ENCODE measurements at places on chromosomes 6 and 20. TPM values are rescaled to one million over a fixed set of nuclear protein-coding genes. Genes with fewer than 3 reads are reported as not detected.

Gene AMD1
- 145 TPM for total RNA-seq

Gene IL20RA
- not detected for total RNA-seq

Gene GMPR
- total RNA-seq = 0.61 TPM

Gene TFEB
- total RNA-seq = 4.9 TPM

Gene SLC12A5
- 14.8 TPM for total RNA-seq
